NCI-H1092 (cell line): ENCODE measurements at places on chromosomes 7 and 10.

DNA sequence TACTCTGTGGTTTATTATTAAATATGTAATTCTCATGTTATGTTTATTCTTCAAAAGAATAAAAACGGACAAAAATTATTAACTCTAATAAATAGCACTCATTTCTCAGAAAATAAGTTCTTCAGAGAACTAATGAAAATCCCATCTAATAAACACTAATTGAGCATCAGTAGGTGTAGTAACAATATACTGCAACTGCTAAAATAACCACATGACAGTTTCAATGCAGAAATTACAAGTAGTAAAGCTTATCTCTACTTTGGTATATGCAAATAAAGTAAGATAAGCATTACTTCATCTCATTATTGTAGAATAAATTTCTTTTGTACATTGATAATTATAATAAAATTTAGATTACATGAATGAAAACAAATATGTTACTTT is 56.4 kb upstream of the DKK1 start:
- no peak for DNase-seq

- DNase-seq: no peak
Observed at GRCh38 chr7:88540012-88540411, 219.5 kb upstream of the ZNF804B start.

GRCh38 chr7:98418271-98418635 is 17.4 kb upstream of the BAIAP2L1 start:
- DNase-seq: no peak

DNA sequence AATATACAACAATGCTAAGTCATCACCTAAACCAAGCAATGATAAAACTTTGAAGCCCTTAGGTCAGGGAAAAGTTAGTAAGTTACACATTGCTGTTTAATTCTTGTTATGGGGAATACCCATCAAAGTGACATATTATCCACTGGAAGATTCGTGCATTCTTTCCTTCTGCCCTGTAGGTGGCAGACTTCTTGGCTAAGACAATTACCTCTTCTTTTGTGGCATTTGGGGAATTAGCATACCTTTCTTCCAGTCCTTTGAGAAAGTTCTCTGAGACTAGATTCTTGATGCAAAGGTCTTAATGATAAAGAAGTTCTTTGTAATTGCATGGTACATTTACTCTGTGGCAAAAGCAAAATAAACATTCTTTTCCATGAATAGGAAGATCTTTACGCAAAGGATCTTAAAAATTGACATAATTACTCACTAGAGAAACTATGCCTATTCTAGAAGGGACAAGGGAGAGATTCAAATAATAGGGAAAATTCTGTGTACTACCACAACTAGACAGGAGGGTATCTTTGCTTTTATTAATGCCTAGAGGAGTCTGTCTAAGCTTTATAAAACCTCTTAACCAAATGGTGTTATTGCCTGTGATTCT is 395.9 kb downstream of the GRM8 start:
- no peak for DNase-seq
